Cardiac septum (tissue), 1 donor: ENCODE measurements at places on chromosomes 3 and 15.

- no peak for DNase-seq
Observed at GRCh38 chr3:160450846-160451245, 1.3 kb upstream of the TRIM59 start.

GRCh38 chr15:39878406-39878785 is 41.7 kb downstream of the GPR176 start:
- DNase-seq: no peak

GRCh38 chr15:24955531-24955921 is 739 bp downstream of the SNRPN start:
- no peak for DNase-seq

GRCh38 chr3:141383555-141384129 is 15.3 kb downstream of the ZBTB38 start:
- no peak for DNase-seq

- no peak for DNase-seq
Observed at GRCh38 chr3:141625506-141625905, 112.6 kb upstream of the RNF7 start.

DNA sequence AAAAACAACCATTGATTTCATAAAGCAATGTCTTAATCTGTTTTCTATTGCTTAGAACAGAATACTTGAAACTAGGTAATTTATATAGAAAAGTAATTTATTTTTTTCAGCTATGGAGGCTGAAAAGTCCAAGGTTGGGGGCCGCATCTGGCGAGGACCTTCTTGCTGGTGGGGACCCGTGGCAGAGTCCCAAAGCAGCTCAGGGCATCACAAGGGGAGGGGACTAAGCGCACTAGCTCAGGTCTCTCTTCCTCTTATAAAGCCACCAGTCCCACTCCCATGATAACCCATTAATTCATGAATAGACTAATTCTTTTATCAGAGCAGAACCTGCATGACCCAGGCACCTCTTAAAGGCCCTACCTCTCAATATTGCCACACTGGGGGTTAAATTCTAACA is 87.2 kb upstream of the KLF13 start:
- DNase-seq: no peak
